ENCODE measurements at places on chromosomes 13 and 19.

GRCh38 chr19:46542428-46543230 is 47.0 kb upstream of the PNMA8B start:
- peak; percentile 99 for DNase-seq

- peak; percentile 86 for DNase-seq
Observed at GRCh38 chr19:34786236-34786635, 13.2 kb upstream of the ZNF599 start.

DNA sequence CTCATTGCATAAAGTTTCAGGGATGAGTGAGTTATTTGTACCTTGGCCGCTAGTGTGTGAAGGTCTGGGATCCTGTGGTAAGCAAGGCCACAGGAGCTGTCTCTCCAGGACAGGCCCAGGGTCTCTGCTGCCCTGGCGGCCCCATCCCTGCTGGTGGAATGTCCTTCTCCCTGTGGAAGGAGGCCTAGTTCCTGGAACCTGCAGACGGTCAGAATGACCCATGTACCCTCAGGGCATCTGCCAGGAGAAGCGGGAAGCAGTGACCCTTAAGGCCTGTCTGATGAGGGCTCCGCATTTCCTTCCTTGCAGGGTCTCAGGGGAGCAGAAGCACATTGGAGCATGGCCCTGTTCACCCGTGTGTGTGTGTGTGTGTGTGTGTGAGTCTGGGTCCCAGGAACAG is 32.1 kb upstream of the SOX1 start:
- no peak for DNase-seq

DNA sequence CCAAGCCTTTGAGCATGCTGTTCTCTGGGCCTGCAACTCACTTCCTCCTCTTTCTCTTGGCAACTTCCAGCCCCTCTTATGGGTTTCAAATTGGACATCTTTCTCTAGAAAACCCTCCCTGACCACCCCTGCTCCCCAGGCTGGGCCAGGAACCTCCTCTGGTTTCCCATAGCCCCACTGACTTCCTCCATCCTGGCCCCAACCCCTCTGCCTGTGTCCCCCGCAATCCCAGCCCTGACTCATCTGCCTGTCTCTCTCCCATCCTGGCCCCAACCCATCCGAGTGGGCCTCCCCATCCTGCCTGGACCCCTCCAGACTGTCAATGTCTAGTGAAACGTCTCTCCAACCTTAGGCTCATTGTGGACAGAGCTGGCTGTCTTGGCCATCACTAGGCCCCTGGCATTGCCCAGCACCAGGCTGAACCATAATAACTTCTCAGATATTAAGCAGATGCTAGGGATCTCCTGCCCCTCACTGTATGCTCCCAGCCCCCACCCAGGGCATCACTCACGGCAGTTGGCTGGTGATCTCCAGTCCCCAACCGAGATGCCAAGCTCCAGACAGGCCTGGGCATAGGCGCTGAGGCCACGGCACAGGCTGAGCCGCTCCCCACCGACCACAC is 16.8 kb downstream of the FCGBP start:
- peak; percentile 68 for DNase-seq

GRCh38 chr13:98233127-98233526 is 56.1 kb upstream of the RNF113B start:
- DNase-seq: no peak

- DNase-seq: peak; percentile 91
Observed at GRCh38 chr19:16087940-16088339, 11.6 kb downstream of the TPM4 start.

DNA sequence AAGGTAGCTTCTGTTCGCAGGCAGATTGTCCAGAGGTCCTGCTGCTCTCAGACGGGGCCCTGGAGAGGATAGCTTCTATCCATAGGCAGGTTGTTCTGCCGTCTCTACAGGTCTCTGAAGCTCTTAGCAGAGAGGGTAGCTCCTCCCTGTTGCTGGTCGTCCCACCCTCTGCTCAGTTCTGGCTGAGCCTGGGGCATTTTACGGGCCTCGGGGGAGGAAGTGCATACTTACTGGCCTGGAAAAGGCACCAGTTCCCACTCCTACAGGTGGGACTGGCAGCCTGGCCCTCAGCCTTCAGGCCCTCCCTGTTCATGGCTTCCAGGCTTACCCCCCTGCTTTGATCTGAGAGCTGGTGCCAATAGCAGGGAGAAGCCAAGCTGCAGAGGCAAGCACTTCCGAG is 42.3 kb downstream of the USPL1 start:
- no peak for DNase-seq

- DNase-seq: no peak
Observed at GRCh38 chr13:110344320-110344719, 37.2 kb downstream of the COL4A2 start.

DNA sequence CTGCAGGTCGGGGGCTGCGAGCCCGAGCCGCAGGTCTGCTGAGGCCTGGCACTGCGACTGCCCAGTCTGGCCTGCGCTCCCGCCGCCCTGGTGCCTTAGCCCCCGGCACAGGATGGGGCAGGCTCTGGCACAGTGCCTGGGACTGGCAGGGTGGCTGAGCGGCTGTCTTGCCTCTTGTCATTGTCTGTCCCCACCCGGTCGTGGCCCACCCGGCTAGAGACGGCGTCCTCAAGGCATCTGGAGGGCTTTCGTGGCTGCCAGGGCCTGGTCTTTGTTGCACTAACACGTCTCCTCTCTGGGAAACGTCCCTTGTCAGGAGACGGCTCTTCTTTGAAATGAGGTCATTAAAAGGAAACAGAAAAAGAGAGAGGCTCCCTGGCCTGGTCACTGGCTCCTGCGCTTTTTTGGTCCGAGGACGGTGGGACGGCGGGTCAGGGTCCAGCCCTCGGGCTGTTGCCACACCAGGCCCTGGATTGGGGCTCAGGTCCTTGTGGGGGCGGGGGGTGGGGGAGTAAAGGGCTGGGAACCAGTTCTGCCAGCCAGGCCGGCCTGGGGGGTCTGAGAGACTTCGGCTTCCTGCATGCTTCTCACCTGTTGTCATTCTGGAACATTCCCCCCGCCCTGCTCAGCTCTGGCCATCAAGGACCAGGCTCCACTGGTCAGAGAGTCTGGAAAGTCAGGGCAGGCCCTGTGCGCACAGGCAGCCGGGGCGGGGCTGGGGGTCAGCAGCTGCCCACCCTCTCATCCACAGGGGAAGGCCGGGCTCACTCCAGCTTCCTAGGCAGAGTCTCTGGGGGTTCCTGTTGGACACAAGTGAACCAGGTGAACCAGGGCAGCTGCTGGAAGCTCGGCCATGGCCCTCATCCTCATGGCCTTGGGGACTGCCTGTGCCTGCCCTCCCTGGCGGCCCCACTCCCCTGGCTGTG is 6.2 kb upstream of the ZNF554 start:
- DNase-seq: no peak

- DNase-seq: no peak
Observed at GRCh38 chr19:40312533-40312932, 27.4 kb upstream of the AKT2 start.

DNA sequence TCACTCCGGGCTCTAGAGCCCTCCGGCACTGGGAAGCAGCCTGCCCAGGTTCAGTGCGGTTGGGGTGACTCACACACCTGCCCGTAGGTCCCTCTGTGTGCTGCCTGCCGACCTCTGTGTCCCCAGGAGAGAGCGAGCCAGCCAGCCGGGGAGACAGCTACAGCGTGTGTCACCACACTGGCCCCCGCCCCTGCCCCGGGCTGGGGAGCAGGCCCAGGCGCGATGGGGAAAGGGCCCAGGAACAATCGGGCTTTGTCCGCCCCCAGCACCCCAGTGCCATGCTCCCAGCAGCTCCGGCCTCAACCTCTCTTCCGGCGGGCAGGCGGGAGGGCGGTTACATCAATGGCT is at the start of gene KLK6:
KLK6 (minus strand) TSS at position 179 of the 348 bp plus-strand sequence. CDS start 1,487 bp downstream, outside the sequence.
- no peak for DNase-seq

DNA sequence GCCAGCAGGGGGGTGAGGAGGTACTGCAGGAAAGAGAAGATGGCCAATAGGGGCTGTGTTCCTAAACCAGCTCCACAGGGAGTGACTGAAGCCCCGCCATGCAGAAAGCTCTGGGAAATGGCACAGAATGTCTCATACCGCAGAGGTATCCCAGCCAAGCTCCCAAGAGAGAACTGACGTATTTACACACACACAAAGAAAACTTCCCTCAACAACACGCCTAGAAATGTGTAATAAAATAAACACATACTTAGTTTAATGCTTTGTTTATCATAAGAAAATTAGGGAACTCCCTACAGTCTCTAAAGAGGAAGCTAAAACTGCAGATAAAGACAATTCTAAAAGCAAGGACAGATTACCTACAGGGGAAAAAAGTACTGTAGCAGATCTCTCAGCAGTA is 40.0 kb downstream of the ESD start:
- no peak for DNase-seq

- no peak for DNase-seq
Observed at GRCh38 chr19:2663920-2664571, 38.4 kb downstream of the GNG7 start.

DNA sequence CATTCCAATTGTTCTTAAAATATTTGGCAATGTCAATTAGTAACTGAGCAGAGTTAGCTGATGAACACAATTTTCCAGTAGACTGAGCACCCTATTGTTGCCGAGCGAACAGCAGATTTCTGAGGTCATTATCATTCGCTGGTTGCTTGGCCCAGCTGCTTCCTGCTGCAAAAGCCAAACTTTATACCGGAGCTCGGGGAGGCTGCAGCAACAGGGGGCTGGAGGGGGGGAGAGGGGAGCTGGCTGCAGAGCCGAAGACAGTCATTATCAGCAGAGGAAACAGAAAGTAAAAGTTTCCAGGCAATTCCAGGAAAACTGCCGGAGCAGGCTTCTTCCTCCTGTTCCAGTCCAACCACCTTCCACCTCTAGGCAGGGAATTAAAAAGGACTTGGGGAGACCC is 77.9 kb downstream of the ZNF536 start:
- DNase-seq: no peak

- DNase-seq: no peak
Observed at GRCh38 chr13:73358606-73359095, 299.8 kb downstream of the KLF5 start.

DNA sequence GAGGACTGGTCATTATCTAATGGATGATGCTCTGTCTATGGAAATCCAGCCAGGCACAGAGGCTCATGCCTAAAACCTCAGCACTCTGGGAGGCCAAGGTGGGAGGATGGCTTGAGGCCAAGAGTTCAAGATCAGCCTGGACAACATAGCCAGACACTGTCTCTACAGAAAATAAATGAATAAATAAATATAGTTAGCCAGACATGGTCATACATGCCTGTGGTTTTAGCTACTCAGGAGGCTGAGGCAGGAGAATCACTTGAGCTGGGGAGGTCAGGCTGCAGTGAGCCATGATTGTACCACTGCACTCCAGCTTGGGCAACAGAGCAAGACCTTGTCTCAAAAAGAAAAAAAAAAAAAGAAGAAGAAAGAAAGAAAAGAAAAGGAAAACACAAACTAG is 234.7 kb downstream of the TSHZ3 start:
- DNase-seq: no peak

DNA sequence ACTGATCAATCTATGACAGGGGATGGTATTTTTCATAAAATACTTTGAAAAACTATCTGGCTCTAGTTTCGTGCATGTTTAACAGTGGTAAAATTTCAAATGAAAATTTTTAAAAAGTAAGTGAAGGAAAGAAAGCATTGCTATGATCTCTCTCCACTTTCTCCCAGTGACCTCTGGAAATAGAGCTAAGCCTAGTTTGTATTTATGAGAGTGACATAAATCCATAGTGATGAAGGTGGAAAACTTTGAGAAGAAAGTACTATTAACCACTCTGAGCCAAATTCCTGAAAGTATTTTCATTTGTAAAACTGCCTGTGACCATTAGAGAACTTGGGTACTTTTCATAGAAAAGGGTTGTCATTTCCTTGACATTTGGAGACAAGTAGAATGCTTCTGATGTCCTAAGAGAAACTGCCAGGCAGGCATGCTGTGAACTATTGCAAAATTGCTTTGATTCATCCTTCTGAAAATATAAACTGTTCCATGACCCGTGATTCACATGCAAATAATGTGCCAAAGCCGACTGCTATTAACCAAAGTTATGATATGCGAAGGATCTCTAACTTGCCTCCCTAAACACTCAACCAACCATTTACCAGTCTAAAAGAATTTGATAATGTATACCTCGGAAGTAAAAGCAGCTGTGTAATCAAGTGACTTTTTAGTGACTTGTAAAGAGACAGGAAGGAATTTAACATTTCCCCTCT is 133.2 kb downstream of the VWA8 start:
- no peak for DNase-seq

GRCh38 chr19:41299755-41300089 is 10.2 kb upstream of the CCDC97 start:
- no peak for DNase-seq

- peak; percentile 19 for DNase-seq
Observed at GRCh38 chr13:28725046-28725610, 6.4 kb upstream of the SLC46A3 start.

- DNase-seq: no peak
Observed at GRCh38 chr13:29550430-29550988, 45.0 kb downstream of the SLC7A1 start.

DNA sequence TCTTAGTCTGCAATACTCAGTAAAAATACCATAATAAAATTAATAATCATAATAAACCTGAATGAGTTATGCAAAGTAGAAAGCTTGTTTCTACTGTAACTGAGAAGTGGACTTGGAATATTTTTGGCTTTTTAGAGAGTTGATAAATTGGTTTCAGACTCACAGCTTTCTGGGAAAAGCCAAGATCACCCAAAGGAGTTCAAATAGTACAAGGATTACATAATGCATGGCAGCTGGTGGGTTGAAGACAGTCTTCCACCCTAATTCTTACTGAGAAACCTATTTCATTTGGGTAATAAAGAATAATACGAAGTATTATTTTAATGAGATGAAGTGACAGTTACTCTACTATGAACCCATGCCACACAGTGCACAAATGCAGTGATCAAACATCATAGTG is 139.4 kb upstream of the KLF12 start:
- DNase-seq: no peak

GRCh38 chr13:37014609-37015008 is 14.0 kb downstream of the EXOSC8 start:
- DNase-seq: no peak

GRCh38 chr13:48773531-48774275 is 120.0 kb downstream of the CYSLTR2 start:
- peak; percentile 55 for DNase-seq

DNA sequence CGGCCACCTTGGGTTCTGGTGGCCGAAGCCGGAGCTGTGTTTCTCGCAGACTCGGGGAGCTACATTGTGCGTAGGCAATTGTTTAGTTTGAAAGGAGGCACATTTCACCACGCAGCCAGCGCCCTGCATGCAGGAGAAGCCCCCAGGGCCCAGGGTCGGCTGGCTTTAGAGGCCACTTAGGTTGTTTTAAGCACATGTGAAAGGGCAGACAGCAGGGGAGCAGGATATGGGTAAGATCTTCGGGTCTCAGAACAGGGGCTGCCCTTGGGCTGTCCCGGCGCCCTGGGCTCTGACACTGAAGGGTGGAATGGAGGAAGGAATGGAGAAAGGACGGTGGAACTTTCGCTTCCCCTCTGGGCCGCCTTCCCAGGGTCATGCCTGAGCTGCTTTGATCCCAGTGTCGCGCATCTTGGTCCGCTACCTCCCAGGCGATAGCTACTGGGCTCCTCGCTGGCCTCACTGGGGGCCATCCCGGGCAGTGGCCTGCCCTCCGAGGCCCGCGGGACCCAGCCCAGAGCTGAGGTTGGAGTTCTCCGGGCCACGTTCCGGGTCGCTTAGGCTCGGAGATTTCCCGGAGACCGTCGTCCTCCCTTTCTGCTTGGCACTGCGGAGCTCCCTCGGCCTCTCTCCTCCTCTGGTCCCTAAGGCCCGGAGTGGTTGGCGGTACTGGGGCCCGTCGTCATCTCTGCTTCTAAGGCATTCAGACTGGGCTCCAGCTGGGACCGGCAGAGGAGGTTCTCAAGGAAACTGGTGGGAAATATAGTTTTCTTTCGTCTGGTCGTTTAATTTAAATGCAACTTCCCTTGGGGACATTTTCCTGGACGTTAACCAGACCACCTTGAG is 4.3 kb upstream of the POU4F1 start:
- no peak for DNase-seq
